ENCODE measurements at places on chromosomes 1 and 21.

GRCh38 chr1:107750364-107750959 is 214.5 kb downstream of the VAV3 start:
- DNase-seq = peak; percentile 18

DNA sequence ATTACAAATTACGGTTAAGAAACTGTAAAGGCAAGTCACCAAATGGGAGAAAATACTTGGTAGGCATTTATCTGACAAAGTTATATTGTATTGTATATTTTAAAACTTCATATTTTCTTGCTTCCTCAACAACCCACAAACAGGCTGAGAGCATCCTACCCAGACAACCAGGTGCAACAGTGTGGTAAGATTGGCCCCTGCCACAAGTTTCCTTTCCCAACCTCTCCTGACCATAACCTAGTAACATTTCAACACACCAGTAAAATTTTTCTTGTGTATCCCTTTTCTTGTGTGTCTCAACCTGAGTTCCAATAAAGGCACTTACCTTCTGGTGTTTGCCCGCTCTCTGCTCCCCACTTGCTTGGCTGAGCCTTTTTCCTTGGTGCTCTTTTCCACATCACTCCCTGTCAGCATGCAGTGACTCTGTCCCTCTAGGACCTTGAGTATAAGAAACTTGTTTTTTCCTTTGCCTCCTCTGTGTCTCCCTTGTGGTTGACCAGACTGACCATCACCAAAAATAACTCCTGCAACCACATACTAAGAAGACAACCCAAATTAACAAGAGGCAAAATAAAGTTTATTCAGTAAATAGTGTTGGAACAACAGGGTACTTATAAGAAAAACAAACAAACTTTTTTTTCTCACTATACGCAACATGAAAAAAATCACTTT is 40.9 kb downstream of the FCRL3 start:
- DNase-seq = no peak

GRCh38 chr1:78289603-78290002 is 201.2 kb upstream of the PTGFR start:
- no peak for DNase-seq

DNA sequence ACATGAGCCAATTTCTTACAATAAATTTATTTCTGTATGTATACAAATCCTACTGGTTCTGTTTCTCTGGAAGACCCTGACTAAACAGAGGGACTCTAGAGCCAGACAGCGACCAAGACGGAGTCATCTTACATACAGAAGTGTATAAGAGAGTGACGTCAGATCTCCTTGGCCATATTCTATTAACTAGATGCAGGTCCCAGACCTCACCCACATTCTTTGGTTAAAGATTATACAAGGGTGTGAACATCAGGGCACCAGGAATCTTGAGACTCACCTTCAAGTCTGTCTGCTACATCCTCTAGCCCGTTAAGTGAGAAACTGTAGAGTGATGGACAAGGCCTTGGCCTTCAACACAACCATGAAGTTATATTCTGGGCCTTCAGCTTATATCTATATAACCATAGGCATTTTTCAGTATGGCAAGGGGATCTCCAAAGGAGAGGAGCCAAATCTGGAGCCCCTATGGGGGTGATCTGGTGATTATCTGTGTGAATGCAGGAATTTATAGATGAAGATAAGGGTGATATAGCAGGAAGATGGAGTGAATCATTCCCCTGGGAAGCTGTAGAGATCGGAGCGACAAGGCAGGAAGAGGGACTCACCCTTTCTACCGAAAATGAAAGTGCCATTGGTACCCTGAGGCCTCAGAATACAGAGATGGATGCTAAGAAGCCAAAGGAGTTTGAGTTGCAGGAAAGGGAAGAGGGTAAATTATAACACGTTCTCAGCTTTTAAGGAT is 83.9 kb downstream of the ADAMTS1 start:
- no peak for DNase-seq

DNA sequence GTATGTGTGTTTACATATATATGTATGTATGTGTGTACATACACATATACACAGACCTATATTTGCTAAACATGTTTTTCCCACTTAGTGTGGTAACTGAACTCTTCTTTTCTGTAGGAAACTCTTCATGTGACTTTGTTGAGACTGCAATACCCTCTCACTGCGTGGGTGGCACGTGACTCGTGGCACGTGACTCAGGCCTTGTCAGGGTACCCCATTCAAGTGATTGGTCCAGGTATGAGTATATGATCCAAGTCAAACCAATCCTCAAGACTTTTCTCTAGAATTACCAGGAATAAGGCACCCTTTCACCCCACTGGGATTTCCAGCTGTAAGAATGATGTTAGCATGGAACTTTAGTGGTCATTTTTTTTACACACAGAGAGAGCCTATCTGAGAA is 149.2 kb upstream of the KCNK2 start:
- no peak for DNase-seq

- DNase-seq = no peak
These were observed 367.4 kb downstream of the RPS6KC1 start for GRCh38 chr1:213418268-213419071.

DNA sequence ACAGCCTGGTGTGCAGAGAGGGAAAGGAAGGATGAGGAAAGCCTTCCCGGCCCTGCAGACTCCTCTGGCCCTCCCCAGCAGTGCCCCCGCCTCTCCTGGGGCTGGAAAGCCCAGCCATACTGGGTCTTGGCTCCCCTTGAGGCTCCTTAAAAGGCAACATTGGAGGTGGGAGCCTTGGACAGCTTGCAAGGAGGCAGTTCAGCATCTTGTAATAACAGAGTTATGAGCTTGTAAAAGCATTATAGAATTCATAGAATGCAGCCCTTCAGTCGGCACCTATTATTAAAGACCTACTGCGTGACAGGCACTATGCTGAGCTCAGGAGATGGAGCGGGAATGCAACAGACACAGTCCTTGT is 4.2 kb downstream of the TINAGL1 start:
- DNase-seq = no peak

- DNase-seq = peak; percentile 15
These were observed 63.7 kb downstream of the MACF1 start for GRCh38 chr1:39268112-39268581.

DNA sequence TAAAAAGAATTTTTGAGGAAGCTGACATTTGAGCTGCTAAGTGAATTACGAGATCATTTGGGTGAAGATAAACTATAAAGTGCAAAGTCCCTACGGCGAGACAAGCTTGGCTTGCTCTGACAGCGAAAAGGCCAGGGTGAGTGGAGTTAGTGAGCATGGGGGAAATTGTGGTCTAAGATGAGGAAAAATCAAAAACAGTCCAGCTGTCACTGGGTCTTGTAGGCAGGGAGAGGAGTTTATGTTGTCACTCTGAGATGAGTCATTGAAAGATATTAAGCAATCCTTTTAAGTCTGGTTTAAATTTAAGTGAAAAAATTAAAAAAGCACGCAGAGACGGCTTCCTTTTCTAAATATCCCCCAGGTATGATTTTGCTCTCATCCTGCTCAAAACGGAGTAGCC is 601.9 kb downstream of the MRPL39 start:
- DNase-seq = no peak

- no peak for DNase-seq
These were observed 10.0 kb downstream of the KCNQ4 start for GRCh38 chr1:40793617-40794016.

DNA sequence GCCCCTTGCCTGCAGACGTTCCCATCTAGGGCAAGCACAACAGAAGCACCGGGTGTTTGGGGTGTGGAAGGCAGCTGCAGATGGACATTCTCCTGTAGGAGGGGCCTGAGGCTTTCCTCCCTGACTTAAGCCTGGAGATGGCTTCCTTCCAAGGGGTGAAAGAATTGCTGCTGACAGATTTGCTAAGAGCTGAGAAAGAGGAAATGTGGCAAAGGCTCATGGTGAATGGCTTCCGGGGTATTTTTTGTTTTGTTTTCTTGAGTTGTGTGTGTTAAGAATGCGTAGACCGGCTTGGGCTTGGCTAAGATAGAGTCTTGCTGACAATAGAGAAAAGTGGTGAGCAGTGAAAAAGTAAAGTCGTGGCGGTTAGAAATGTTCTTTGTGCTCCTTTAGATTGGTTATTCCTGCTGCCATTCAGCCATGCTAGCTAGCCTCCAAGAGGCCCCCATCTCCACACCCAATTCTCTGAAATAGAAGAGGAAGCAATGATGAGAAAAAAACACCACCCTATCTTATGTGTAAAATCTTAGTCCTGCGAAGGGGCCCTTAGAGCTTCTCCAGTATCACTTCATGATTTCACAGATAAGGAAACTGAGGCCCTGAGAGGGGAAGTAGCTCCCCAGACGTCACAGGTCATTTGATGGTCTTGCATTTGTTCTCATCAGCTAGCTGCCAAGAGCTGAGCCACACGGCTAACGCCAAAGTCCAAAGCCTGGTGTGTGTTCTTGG is 36.9 kb downstream of the EIF2D start:
- peak; percentile 72 for DNase-seq

DNA sequence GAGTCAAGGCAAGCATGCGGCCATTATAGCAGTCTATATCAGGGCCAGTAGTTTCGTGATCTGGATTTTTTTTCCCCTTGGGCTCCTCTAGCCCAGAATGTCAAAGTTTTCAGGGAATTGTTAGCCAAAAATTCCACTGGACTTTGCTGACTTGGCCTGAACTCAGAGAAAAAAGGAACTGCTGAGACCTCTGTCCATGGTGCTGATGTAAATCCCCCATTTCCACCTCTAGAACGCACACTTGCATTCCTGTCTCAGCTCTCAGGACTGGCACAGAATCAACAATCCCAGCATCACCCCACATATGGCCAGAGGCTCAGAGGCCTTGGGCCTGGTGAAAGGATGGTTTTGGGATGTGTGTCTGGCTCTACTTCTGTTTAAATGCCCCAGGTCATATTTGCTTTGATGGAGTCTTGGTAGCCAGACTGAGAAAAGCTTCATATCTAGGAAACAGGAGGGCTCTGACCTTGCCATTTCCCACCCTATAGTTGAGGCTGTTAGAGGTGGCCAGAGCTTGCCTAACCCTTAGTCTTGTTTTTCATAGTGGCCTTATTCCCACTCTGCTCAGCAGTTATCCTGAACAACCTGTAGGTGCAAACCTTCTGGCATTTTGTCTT is 16.9 kb upstream of the EFCAB14 start:
- no peak for DNase-seq

DNA sequence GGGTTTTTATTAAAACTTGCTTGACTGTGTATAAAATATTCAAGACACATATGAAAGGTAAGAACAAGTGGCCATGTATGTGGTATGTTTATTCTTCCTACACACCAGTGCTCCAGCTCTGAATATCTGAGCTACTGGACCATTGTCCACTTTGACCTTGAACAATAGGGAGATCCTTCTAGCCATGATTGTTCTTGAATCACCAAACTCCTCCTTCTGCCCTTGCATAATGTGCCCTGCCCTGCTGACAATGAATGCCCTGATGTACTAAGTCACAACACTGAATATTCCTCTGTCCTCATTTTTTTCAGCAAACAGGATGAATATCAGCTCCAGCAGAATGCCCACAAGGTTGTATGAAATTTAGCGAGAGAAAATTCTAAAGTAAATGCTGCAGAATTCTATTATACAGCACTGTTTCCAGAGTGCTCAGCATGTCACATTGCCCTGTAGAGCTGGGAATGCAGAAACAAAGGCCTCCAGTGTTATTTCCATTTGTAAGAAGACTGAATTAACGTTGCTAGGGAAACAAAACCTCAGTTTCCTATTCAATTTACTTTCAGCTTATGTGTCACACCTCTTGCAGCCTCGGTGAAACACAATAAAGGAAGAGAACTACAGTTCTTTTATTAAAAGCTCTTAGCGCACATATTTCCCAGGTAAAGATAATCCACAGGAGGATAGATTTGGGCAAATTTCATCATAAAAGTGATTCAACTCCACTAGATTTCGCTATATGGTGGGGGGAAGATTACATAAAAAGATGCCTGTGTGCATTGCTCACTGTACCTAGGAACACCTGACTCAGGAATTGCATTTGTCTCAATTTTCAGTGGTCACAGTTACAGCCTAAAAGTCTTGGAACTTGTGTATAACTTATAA is 187.4 kb upstream of the ATP1B1 start:
- DNase-seq = no peak

DNA sequence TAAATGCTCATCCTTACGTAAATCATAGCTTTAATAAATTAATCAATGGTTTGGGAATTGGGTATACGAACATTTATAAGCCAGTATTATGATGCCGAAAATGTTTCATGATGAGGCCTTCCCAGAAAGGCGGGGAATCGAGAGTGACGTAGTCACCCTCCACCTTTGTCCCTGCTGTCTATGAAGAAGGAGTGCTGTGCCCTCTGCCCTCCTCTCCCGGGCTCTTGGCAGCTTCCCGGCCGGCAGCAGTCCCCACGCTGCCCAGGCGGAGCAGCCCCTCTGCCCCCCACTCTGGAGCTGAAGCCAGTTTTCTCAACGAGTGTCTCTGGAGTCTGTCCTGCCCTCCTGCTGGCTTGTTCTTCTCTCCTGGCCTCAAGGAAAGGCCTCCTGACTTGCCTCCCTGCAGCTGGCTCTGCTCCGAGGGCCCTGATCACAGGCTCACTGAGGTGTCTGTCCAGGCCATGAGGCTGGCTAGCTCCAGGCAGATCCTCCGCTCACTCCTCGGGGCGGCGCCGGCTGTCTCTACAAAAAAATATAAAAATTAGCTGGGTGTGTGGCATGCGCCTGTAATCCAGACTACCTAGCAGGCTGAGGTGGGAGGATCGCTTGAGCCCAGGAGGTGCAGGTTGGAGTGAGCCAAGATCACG is 150.7 kb upstream of the COL6A1 start:
- DNase-seq = no peak

DNA sequence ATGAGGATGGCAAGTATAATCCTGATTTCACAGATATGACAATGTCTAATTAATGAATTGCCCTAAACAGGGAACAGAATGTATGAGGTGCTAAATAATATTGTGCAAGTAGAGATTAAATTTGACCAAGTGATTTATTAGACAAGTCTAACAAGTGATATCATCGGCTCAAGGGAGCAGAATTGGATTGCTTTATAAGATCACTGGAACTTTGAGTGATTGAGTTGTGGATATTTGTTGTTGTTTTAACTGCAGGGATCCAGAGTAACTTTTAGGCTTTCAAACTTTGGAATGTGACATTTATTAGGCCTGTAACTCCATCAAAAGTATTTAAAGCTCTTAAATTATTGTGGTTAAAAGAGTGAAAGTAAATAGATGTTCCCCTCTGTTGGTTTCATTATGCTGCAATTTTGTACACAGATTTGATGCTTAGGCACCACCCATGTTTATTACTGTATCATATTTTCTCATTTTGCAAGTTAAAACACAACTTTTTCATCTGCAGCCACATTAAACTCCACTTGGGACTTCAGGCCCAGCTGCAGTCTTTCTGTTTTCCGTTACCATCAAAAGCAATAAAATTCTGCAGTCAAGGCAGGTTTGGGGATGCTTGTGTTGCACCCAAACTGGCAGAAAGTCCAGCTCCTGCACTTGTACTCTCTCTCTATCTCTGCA is 206.6 kb downstream of the HLX start:
- no peak for DNase-seq

GRCh38 chr1:2783435-2784397 is 17.8 kb downstream of the TTC34 start:
- DNase-seq = no peak

All from CD4-positive, alpha-beta T cell treated with Interleukin-4 for 1 hour (primary cell).